ENCODE measurements at places on chromosomes 5 and 9. TPM values are rescaled to one million over a fixed set of nuclear protein-coding genes. Genes with fewer than 3 reads are reported as not detected.

ORM2 gene
- 0.32 TPM for total RNA-seq

SPATA6L gene
- total RNA-seq: 2.4 TPM

OR1B1 gene
- not detected for total RNA-seq

RANBP3L gene
- total RNA-seq: 0.51 TPM

RASGRF2 gene
- 8.2 TPM for total RNA-seq

MYMK gene
- not detected for total RNA-seq

PTGES2 gene
- total RNA-seq: 136 TPM

CD274 gene
- total RNA-seq: 17.9 TPM

NSUN2 gene
- total RNA-seq: 39.9 TPM

CLK4 gene
- total RNA-seq: 22.1 TPM

EPB41L4A gene
- total RNA-seq: 18.0 TPM

GPR151 gene
- total RNA-seq: not detected

OR13C8 gene
- not detected for total RNA-seq

C9orf153 gene
- not detected for total RNA-seq

BHMT2 gene
- total RNA-seq: 5.6 TPM

PTPDC1 gene
- 14.0 TPM for total RNA-seq

TMEM215 gene
- not detected for total RNA-seq

GKAP1 gene
- total RNA-seq: 17.2 TPM

SPATA31E1 gene
- not detected for total RNA-seq

PCDHAC2 gene
- total RNA-seq: 0.67 TPM

ZNF169 gene
- 2.8 TPM for total RNA-seq

RASGEF1C gene
- total RNA-seq: 0.40 TPM

IRX1 gene
- 1.2 TPM for total RNA-seq

FAM120A gene
- 116 TPM for total RNA-seq

LTC4S gene
- 12.8 TPM for total RNA-seq
